RPMI7951 (cell line): ENCODE measurements at places on chromosomes 1 and 21. TPM values are rescaled to one million over a fixed set of nuclear protein-coding genes. Genes with fewer than 3 reads are reported as not detected.

GRCh38 chr1:221806984-221807383 lies 65.1 kb upstream of the DUSP10 start:
- DNase-seq, result no peak

- DNase-seq, result no peak
Measured at GRCh38 chr1:30929944-30930525, 21.5 kb upstream of the SDC3 start.

The MYOC gene
- total RNA-seq, result not detected in 2 replicates

The SLAMF6 gene
- total RNA-seq, result not detected in 2 replicates
